ENCODE measurements at places on chromosomes 3 and 15. TPM values are rescaled to one million over a fixed set of nuclear protein-coding genes. Genes with fewer than 3 reads are reported as not detected.
A peak's percentile ranks its signal among the peaks of the same experiment; 100 is the strongest.

DNA sequence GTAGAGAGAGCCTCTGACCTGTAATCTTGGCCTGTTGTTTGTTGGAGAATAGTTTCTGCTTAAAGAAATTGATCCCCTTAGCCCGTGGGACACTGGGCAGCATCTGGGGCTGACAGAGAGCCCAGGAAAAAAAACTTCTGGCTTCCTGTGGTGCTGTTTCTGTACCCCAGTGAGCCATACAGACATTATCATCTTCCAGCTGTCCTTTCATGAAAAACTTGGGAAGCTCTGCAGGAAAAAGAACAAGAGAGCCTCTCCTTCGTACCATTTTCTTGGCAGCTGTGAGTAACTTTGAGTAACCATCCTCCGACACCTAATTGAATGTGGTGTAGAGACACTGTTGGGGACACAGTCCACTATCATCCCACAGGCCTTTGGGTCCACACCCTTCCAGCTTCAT lies 333.0 kb downstream of the SHQ1 start:
- no peaks in the 10 kb centered on the region for H3K27me3 ChIP-seq
- DNase-seq, result no peak
- H3K4me3 ChIP-seq, result no peak overlapping the region
- no peaks in the 10 kb centered on the region for H3K36me3 ChIP-seq
- no peaks in the 10 kb centered on the region for H3K4me1 ChIP-seq

GRCh38 chr3:113534365-113534764 lies 2.0 kb downstream of the SIDT1 start:
- no peak for DNase-seq
- H3K27ac ChIP-seq, result no peak overlapping the region
- H3K4me1 ChIP-seq, result peaks cover 12% of the 10 kb centered on the region

- H3K4me3 ChIP-seq, result peak overlapping the region; percentile 66
- H3K4me1 ChIP-seq, result peaks cover 48% of the 10 kb centered on the region
- H3K36me3 ChIP-seq, result peaks cover 43% of the 10 kb centered on the region
- no peak for DNase-seq
- H3K27me3 ChIP-seq, result no peaks in the 10 kb centered on the region
Observed at GRCh38 chr15:89333959-89334509, 590 bp downstream of the POLG start.

DNA sequence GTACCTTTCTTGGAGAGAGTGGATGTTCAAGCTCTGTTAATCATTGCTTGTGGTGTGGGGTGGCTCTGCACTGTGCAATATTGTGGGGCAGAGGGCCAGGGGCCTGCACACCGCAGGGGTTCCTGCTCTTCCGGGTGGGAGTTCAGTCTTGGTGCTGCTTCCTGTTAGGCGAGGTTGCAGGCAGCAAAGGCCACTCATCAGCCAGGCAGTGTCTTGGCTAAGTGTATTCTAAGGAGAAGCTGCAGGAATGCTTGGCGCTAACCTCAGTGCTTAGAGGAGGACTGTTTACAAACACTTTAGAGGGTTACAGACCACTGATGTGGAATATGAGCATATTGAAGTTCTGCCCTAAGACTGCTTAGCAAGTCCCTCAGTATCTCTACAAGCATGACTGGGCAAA lies 81.7 kb downstream of the CEP63 start:
- no peaks in the 10 kb centered on the region for H3K27me3 ChIP-seq
- H3K4me1 ChIP-seq, result no peaks in the 10 kb centered on the region
- no peak for DNase-seq
- H3K27ac ChIP-seq, result no peak overlapping the region

DNA sequence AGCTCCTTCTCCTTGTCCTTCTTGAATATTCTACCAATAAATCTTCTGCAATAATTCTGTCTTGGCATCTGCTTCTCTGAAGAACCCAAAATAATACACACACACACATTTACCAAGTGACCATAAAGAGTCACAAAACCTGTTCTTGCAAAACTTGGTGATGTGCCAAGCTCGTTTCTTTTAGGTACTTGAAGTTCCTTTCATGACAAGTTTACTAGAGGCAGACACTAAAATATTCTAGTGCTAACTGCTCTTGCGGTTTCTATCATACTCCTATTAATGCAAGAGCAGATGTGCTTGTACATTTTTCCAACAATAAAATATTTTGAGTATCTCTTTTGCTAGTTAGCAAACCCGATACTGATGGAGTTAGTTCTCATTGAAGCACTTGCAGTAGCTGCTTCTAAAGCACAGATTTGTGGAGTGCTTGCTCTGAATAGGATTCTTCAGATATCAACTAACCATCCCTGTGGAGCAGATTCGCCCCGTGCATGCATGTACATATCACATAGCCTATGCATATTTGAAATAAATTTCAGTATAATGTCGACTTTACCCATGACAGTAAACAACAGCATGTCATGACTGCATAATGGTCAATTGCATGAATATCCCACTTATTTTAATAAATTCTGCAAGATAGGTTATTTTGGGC lies 23.2 kb downstream of the HHLA2 start:
- H3K4me3 ChIP-seq, result no peak overlapping the region
- H3K36me3 ChIP-seq, result no peaks in the 10 kb centered on the region
- no peaks in the 10 kb centered on the region for H3K4me1 ChIP-seq

DNA sequence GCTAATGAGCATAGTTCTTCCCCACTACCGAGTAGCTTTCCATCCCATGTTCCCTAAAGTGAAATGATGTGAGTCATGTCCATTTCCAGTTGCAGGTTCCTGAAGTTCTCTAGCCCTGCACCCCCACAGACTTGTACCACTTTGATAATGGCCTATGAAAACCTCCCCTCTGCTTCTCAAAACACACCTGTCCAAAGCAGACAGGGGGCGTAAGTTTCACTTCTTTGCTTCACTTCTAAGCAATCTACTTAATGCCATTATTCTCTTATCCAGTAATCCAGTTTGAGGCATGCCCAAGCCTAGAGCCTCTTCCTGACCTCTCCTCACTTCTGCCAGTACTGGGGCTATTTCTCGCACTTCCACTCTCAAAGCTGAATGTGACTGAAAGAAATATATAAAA lies 305.1 kb downstream of the IGSF11 start:
- H3K4me3 ChIP-seq, result no peak overlapping the region
- H3K27ac ChIP-seq, result no peak overlapping the region
- H3K27me3 ChIP-seq, result no peaks in the 10 kb centered on the region
- no peaks in the 10 kb centered on the region for H3K36me3 ChIP-seq
- DNase-seq, result no peak

DNA sequence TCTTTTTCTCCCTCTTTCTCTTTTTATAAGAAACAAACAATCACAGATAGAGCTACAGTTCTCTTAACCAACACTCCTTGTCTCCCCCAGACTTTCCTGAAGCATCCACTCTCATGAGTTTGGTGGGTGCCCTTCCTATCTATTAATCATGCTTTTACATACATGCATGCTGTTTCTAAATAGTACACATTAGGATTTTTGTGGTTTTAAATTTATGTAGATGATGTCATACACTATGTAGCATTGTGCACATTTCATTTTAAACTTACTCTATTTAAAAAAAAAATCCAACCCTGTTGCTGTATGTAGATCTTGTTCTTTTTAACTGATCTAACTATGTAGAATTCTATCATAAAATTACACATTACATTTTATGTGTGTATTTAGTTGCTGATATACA lies 104.3 kb upstream of the MRPS22 start:
- no peaks in the 10 kb centered on the region for H3K27me3 ChIP-seq
- no peaks in the 10 kb centered on the region for H3K4me1 ChIP-seq
- H3K4me3 ChIP-seq, result no peak overlapping the region
- DNase-seq, result no peak

DNA sequence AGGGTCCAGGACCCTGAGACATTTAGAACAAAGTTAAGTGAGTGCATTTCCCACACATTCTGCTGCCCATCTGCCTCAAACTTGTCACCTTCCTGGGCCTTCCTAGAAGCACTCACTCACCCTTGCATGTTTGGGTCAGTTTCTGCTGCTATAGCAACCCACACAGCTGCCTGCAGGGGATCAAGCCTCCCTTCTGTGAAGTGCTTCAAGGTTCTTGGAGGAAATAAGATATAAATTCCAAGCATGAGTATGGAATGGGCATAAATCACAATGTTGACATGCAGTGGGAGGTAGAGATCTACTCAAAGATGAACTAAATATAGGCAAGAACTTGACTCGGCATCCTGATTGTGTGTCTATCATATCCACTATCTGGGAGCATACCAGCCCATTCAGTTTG lies 140.4 kb downstream of the SLC9A9 start:
- DNase-seq, result no peak
- no peaks in the 10 kb centered on the region for H3K27me3 ChIP-seq
- H3K27ac ChIP-seq, result no peak overlapping the region

- no peak for DNase-seq
- no peaks in the 10 kb centered on the region for H3K4me1 ChIP-seq
- no peaks in the 10 kb centered on the region for H3K36me3 ChIP-seq
- no peak overlapping the region for H3K4me3 ChIP-seq
- no peaks in the 10 kb centered on the region for H3K27me3 ChIP-seq
- no peak overlapping the region for H3K27ac ChIP-seq
Observed at GRCh38 chr3:54837964-54838363, 89.9 kb downstream of the LRTM1 start.

- peak within 1 kb of the TSS; percentile 79 for H3K27ac ChIP-seq
- no peaks in the 10 kb centered on the region for H3K36me3 ChIP-seq
- no peak for DNase-seq
- peak within 1 kb of the TSS; percentile 64 for H3K4me3 ChIP-seq
- H3K27me3 ChIP-seq, result no peaks in the 10 kb centered on the region
Observed at GRCh38 chr15:24954783-24955530, at the start of the genes SNRPN and SNURF. SNRPN (plus strand) TSS chr15:24954987; CDS start chr15:24974454, 19,467 bp downstream. SNURF (plus strand) TSS chr15:24954987; CDS start chr15:24955049, 62 bp downstream.

GRCh38 chr3:42226470-42227425 lies 39.2 kb downstream of the CCK start:
- peaks cover 26% of the 10 kb centered on the region for H3K36me3 ChIP-seq
- no peak overlapping the region for H3K27ac ChIP-seq
- DNase-seq, result no peak
- peaks cover 4% of the 10 kb centered on the region for H3K4me1 ChIP-seq
- H3K4me3 ChIP-seq, result no peak overlapping the region

GRCh38 chr3:12427551-12427950 lies 56.7 kb upstream of the TSEN2 start:
- no peaks in the 10 kb centered on the region for H3K27me3 ChIP-seq
- no peak overlapping the region for H3K4me3 ChIP-seq
- no peak for DNase-seq
- peaks cover 20% of the 10 kb centered on the region for H3K4me1 ChIP-seq

- no peak for DNase-seq
- no peak overlapping the region for H3K4me3 ChIP-seq
- no peaks in the 10 kb centered on the region for H3K36me3 ChIP-seq
- peaks cover 6% of the 10 kb centered on the region for H3K4me1 ChIP-seq
- no peaks in the 10 kb centered on the region for H3K27me3 ChIP-seq
Observed at GRCh38 chr3:23484386-23484785, 281.3 kb downstream of the UBE2E2 start.

- peaks cover 33% of the 10 kb centered on the region for H3K4me1 ChIP-seq
- no peak overlapping the region for H3K4me3 ChIP-seq
- peak overlapping the region; percentile 28 for H3K27ac ChIP-seq
- peak; percentile 74 for DNase-seq
- no peaks in the 10 kb centered on the region for H3K36me3 ChIP-seq
- no peaks in the 10 kb centered on the region for H3K27me3 ChIP-seq
Observed at GRCh38 chr3:194930377-194931204, 244.9 kb downstream of the FAM43A start.

- no peak overlapping the region for H3K4me3 ChIP-seq
- H3K27ac ChIP-seq, result no peak overlapping the region
- H3K36me3 ChIP-seq, result peaks cover 14% of the 10 kb centered on the region
- no peaks in the 10 kb centered on the region for H3K4me1 ChIP-seq
Observed at GRCh38 chr3:12818273-12818672, 21.8 kb downstream of the CAND2 start.

Gene CTXND1
- 0.49 TPM for total RNA-seq

Gene FAM81A
- total RNA-seq, result 0.49 TPM

Gene A4GNT
- total RNA-seq, result not detected

Gene GABRA5
- total RNA-seq, result not detected

Gene CADM2
- 3.7 TPM for total RNA-seq
